ENCODE measurements at places on chromosomes 5 and 9. TPM values are rescaled to one million over a fixed set of nuclear protein-coding genes. Genes with fewer than 3 reads are reported as not detected.

GRCh38 chr9:99822806-99823591 is 1.3 kb downstream of the NR4A3 start:
- no peak for DNase-seq

DNA sequence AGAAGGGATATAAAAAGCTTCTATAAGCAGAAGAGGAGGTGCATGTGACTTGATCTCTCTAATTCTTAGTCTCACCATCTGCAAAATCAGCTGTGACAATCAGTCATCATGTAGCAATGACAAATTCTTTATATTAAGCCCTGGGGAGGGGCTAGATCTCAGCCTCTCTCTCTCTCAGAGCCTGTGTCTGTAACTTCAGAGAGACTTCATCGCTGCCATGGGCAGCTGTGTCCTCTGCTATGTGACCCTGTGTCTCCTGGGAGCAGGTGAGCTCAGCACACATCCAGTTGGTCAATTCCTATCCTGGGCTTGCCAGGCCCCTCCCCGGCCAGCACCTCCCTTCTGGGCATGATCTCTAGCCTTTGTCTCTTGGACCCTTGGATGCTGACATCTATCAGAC is 109.6 kb downstream of the ANKRD18B start:
- DNase-seq = no peak

The CARTPT gene
- total RNA-seq = not detected

The OTULIN gene
- total RNA-seq = 14.7 TPM

The ARL14EPL gene
- not detected for total RNA-seq

- DNase-seq = no peak
These were observed 50.4 kb upstream of the SYNPO start for GRCh38 chr5:150589862-150590601.

DNA sequence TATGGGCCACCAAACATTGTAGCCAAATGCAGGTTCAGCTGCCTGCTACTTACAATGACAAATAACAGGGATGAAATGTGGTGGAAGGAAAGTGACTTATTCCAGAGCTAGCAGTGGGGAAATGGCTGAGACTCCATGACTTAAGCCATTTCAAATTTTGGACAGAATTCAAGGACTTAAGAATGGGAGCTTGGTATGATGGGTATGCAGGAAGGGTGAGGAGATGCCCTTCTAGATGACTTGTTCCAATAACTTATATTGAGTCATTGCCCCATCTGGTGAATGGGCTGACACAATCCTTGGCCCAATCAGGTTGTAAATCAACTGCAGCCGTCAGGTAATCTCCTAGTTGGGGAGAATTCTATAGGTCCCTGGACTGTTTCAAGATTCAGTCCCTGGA is 230.7 kb upstream of the SGCD start:
- no peak for DNase-seq

The PCDHGA3 gene
- total RNA-seq = 2.6 TPM
